ENCODE measurements at places on chromosomes 5 and 9.

DNA sequence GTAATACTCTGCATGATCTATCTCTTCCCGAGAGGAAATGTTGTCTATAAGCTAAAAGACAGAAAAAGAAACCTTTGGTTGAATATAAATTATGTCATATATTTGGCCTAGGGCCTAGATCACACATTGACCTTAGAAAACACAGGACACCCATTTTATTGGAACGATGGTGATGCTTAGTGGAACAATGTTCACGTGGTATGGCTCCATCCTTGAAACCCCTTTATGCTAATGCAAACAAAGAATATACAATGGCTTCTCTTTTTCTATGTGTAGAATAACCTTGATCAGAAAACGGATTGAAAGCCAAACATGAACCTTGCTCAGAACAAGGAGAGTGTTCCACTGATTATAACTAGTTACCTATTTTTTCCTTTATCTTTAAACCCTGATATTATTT, 24.5 kb downstream of the MRPS27 start:
- DNase-seq: no peak

GRCh38 chr5:59887274-59887673, 6.3 kb downstream of the PDE4D start:
- DNase-seq: no peak

- no peak for DNase-seq
Measured at GRCh38 chr5:147450606-147451005, 59.3 kb downstream of the DPYSL3 start.

DNA sequence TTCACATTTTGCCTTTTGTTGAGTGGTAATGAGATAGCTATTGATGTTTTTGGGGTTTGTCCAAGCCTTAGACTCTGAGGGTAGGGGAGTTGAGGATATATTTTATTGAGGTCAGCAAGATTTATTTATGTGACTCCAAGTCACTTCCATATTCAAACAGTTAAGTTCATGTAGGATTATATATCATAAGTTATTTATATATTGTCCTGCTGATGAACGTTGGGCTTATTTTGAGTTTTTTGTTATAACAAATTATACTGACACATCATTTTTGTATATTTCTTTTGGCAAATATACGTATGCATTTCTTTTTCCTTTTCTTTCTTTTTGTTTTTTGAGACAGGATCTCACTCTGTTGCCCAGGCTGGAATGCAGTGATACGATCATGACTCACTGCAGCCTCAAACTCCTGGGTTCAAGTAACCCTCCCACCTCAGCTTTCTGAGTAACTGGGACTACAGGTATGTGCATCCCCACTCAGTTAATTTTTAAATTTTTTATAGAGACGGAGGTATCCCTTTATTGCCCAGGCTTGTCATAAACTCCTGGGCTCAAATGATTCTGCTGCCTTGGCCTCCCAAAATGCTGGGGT, 23.5 kb upstream of the IL12B start:
- no peak for DNase-seq

- no peak for DNase-seq
Measured at GRCh38 chr5:133801955-133802751, 166.3 kb downstream of the C5orf15 start.

GRCh38 chr5:114153392-114153791, 208.5 kb upstream of the KCNN2 start:
- no peak for DNase-seq

DNA sequence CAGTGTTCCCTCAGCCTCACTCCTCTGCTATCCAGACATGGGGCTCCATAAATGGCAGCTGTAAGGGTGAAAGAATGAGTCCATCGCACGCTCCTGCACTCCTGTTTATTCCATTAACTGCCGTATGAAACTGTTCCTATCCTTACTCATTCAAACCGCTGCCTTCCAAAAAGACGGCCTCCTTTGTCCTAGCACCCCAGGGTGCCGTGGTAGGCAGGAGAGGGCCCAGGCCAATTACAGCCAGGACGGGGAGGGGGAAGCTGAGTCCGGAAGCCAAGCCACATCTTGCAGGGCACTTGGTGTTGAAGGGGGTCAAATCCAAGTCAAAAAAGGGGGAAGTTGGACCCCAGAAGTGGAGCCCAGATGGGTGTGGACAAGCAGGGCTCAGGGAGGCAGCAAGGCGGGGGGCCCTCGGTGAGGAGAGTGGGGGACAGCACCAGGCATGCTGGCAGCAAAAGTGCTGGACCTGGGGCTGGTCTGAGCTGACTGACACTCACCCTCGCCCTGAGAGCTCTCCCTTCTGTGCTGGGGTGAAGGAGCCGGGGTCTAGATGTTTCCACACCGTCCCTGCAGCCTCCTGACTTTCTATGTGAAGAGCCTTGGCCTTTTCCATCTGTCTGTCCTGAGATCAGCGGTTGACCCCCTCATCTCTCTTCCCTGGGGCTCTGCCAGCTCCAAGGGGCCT, 63.3 kb downstream of the COL23A1 start:
- no peak for DNase-seq

DNA sequence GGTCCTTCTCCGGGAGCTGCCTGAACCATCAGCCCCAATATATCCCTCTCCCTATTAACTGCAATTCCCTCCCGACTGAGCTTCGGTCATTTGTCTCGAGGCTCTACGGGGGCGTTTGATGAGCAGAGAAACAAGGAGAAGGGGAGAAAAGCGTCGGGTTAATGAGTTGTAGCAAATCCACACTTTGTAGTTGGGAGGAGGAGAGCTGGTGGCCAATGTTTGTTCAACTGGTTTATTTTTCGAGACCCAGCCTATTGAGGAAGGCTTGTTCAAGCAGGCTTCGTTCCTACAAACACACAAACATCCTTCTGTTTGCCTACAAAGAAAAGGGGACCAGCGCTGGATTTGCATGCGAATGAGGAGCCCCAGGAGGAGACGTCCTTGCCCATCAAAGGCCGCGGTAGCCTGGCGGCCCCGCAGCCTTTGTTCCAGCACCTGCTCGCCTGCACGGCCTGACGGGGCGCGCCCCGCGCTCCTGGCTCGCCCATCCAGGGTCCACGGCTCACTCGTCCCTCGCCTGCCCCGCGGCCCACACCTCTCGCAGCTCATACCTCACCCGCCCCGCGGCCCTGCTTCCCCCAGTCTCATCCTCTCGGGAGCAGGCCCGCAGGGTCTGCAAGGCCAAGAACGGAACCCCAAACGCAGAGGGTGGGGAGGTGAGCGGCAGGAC, 4.6 kb downstream of the FOXD1 start:
- no peak for DNase-seq

GRCh38 chr9:123456011-123456410, 100.0 kb downstream of the CRB2 start:
- DNase-seq: no peak

DNA sequence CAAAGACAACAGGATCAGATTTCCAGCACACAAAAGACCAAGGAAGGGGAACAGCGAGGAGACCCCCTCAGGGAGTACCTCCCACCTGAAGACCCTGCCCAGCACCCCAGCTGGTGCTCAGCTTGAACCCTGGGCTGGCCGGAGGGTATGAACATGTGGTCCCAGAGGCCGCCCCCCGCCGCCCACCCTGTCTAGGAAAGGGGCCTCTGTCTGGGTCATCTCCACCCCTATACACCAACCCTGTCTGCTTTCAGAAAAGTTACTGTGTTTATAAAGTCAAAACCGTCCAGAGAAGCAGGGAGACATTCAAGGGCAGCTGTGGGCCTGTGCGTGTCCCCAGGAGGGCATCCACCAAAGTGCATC, 72.2 kb downstream of the ADAMTS2 start:
- DNase-seq: no peak

GRCh38 chr5:84382363-84383295, 2.1 kb downstream of the EDIL3 start:
- DNase-seq: no peak

- DNase-seq: no peak
Measured at GRCh38 chr9:124595743-124596142, 88.5 kb upstream of the NR5A1 start.

GRCh38 chr9:91839926-91840465, 110.0 kb downstream of the ROR2 start:
- no peak for DNase-seq

GRCh38 chr9:136713550-136713949, 1.2 kb downstream of the DIPK1B start:
- DNase-seq: no peak

- DNase-seq: no peak
Measured at GRCh38 chr9:21454149-21454548, 13.9 kb downstream of the IFNA1 start.

- DNase-seq: no peak
Measured at GRCh38 chr9:120655005-120655622, 59.2 kb downstream of the MEGF9 start.

- DNase-seq: no peak
Measured at GRCh38 chr5:85017261-85017660, 632.6 kb upstream of the EDIL3 start.

GRCh38 chr9:112900901-112901300, 10.2 kb upstream of the SLC46A2 start:
- no peak for DNase-seq

DNA sequence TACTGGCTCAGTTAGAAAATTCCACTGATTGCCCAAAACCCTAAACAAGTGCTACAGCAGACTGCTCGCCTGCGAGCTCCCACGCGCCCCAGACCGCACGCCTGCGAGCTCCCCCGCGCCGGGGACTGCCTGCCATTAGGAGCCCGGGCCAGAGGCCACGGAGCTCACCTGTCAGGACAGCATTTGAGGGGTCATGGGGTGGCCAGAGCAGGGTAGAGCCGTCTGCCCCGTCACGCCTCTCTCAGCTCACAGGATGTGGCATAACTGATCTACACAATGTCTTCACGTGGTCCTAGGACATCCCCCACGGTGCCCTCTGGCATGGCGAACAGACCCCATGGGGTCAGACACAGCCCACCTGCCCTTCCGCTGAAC, 29.1 kb upstream of the LRRC14B start:
- no peak for DNase-seq

GRCh38 chr5:95900383-95900958, 61.2 kb downstream of the ELL2 start:
- DNase-seq: no peak

GRCh38 chr5:131957721-131958441, 12.4 kb upstream of the MEIKIN start:
- no peak for DNase-seq

DNA sequence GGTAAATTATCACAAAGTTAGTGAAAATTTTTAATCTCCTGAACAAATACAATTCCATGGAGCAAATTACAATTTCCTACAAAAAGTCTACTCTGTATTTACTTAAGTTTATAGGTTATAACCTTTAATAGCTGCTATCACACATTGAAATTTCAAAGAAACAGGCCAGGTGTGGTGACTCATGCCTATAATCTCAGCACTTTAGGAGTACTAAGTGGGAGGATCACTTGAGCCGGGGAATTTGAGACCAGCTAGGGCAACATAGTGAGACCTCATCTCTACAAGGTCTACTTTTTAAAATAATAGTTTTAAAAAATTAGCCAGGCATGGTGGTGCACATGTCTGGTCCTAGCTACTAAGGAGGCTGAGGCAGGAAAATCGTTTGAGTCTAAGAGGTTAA, 50.3 kb downstream of the HINT1 start:
- DNase-seq: no peak

GRCh38 chr9:133124907-133125275, 3.9 kb upstream of the RALGDS start:
- no peak for DNase-seq

DNA sequence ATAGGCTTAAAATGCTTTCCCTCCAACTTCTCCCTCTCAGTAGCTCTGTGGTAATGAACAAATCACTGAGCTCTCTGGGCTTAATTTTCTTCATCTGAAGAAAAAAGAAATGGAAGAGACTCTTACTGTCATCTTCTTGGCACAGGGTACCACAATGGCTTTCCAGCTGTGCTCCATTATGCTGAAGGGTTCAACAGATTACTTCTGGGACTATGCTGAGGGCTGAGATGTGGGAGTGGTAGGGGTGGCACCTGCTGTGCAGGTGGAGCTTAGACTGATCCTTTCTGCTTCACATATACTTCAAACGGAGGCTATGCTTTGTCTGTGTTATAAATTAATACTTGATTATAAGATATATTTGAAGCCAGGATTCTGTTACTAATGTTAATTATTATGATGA, 840.2 kb upstream of the C9orf72 start:
- DNase-seq: no peak

GRCh38 chr9:38337706-38338264, 54.7 kb upstream of the ALDH1B1 start:
- no peak for DNase-seq

DNA sequence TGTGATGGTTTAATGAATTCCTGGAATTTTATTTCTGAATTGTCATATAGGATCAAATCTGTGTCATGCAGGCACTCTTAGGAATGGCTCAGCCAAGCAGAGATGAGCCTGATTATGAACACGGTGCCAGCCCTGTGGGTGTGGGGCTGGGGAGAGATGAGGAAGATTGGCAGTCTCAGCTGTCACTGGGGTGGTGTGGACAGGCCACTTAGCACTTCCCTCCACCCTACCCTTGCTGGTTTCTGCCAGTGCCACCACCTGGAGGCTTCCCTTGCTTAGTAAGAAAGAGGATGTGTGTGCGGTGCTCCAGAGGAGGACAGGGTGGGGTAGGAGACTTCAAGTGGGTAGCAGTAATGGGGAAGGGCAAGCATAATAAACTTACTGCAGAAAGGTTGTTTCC, 226.6 kb downstream of the CD180 start:
- DNase-seq: no peak

GRCh38 chr9:111381006-111381405, 51.0 kb upstream of the OR2K2 start:
- DNase-seq: no peak

DNA sequence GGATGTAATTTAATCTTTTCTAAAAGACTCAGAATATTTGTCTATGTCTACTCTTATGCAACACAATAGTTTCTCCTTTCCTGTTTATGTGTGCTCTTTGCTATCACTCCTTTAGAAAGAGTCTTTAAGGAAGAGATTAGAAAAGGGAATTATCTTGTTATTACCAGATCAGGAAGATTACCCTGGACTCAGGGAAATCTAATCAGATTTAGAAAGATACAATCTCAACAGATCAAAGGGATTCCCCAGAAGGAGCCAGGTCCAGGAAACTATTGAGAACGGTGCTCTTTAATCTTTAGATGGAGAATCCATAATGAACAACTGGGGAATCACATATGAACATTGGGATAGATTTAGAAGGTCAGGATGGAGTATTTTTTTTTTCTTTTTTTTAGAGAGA, 32.4 kb upstream of the ZFR start:
- no peak for DNase-seq

- DNase-seq: no peak
Measured at GRCh38 chr9:115164511-115164974, 46.6 kb upstream of the TNC start.

- no peak for DNase-seq
Measured at GRCh38 chr5:160382346-160382745, 11.9 kb upstream of the C1QTNF2 start.

GRCh38 chr5:172175263-172175719, 12.7 kb downstream of the STK10 start:
- peak; percentile 83 for DNase-seq
